ENCODE measurements at places on chromosomes 5 and 9. TPM values are rescaled to one million over a fixed set of nuclear protein-coding genes. Genes with fewer than 3 reads are reported as not detected.

FREM1 gene
- not detected for total RNA-seq

FABP6 gene
- 0.87 TPM for total RNA-seq

TLE1 gene
- 77.6 TPM for total RNA-seq

MARCOL gene
- not detected for total RNA-seq

LCN6 gene
- total RNA-seq: not detected

ARL14EPL gene
- total RNA-seq: 0.07 TPM

SPATA31D4 gene
- total RNA-seq: not detected

GABRB2 gene
- not detected for total RNA-seq

PDE6A gene
- 0.08 TPM for total RNA-seq

SPAG8 gene
- 0.27 TPM for total RNA-seq

CTSV gene
- 15.2 TPM for total RNA-seq

TMEM232 gene
- total RNA-seq: 0.10 TPM

XRCC4 gene
- 15.4 TPM for total RNA-seq

GZMA gene
- not detected for total RNA-seq

C9orf50 gene
- not detected for total RNA-seq

WHRN gene
- 5.1 TPM for total RNA-seq

NUTM2F gene
- not detected for total RNA-seq

PRR16 gene
- not detected for total RNA-seq

SLF1 gene
- 9.4 TPM for total RNA-seq

TTC16 gene
- total RNA-seq: 0.02 TPM

CNTLN gene
- total RNA-seq: 6.1 TPM

KCTD16 gene
- 0.05 TPM for total RNA-seq

ANKH gene
- 14.4 TPM for total RNA-seq

SLC44A1 gene
- total RNA-seq: 20.5 TPM

PCDHGB2 gene
- 0.19 TPM for total RNA-seq

GNPDA1 gene
- total RNA-seq: 76.3 TPM

FBXL7 gene
- 1.6 TPM for total RNA-seq

HTR4 gene
- not detected for total RNA-seq

TTC39B gene
- 0.85 TPM for total RNA-seq

FAT2 gene
- total RNA-seq: not detected

SVEP1 gene
- total RNA-seq: 1.4 TPM

NR2F1-AS1 gene
- total RNA-seq: 3.8 TPM

ANKDD1B gene
- 0.08 TPM for total RNA-seq

TMEM252 gene
- total RNA-seq: not detected

CARD9 gene
- total RNA-seq: 1.2 TPM

RABGAP1 gene
- total RNA-seq: 15.5 TPM

TMEM215 gene
- not detected for total RNA-seq

CYLC2 gene
- not detected for total RNA-seq

RORB gene
- not detected for total RNA-seq

TAF11L5 gene
- not detected for total RNA-seq
